ENCODE measurements at places on chromosomes 2 and 18.

- DNase-seq = peak; percentile 38
These were observed 6.1 kb upstream of the SLC35F5 start for GRCh38 chr2:113762377-113763118.

- no peak for DNase-seq
These were observed 44.5 kb downstream of the BABAM2 start for GRCh38 chr2:27935026-27935425.

DNA sequence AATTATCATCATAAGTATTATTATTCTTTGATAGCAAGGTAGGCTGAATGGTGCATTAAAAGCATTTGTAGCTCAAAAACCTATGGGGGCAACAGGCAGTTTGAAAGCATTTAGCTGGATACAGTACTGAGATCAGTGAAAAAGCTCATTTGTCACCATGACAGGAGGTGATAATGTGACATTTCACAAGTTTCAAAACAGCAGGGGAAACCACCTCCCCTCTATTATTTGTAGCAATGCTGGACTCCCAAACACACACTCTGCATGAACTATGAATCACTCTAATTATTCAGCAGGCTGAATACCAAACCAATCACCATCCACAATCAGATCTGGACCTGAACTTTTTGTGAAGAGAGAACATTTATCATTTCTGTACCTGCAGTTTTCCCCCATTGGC, 63.4 kb downstream of the MYO5B start:
- DNase-seq = no peak

- DNase-seq = no peak
These were observed 101.9 kb upstream of the MCFD2 start for GRCh38 chr2:47017541-47017940.

DNA sequence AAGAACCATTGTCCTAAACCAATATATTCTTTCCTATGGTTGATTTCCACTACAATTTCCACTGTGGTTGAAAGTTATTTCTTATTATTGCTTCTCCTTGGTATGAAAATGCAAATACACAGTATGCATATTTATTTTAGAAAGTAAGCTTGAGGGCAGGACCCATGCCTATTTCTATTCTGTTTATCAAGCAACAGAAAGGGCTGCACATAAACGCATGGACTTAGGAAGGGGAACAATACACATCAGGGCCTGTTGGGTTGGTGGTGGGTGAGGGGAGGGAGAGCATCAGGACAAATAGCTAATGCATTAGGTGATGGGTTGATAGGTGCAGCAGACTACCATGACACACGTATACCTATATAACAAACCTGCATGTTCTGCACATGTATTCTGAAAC, 20.7 kb downstream of the SLC4A3 start:
- no peak for DNase-seq

DNA sequence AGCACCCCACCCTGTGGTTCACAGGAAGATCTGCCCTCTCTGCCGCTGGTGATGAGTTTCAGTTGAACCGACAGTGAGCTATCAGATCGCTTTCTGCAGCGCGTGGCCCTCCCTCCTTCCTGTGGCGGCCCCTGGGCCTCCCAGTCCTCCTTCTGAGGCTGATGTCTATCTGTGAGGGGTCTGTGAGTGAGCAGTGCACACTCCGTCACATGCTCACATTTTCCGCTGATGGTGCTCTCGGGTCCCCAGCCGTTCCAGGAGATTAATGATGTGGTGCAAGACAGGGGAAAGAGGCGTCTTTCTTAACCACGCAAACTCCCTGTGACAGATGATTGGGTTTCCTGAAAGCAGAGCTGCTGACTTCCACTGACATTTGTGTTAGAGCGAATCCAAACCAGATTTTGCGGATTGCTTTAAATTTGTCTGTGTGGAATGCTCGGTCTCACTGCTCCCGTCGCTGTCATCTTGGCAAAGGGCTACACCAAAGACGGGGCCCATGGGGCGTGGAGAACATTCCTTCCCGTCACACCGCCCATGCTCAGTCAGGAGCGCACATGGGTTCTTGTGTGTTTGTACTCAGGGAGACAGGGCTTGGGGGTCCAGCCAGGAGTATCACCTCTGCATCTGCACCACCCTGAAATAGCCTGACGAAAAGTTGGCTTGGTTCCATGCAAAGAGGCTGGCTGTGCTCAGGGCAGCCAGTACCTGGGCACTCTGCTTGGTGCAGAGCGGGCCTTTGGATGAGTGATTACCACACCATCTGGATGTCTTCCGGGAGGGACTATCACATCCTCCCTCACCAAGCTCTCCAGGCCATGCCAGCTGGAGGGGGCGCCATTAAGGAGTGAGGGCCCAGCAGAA, 154.7 kb upstream of the HS6ST1 start:
- no peak for DNase-seq

GRCh38 chr2:25672494-25673299, 680 bp downstream of the DTNB start:
- no peak for DNase-seq

GRCh38 chr2:35545301-35545700, 810.3 kb upstream of the CRIM1 start:
- DNase-seq = no peak

DNA sequence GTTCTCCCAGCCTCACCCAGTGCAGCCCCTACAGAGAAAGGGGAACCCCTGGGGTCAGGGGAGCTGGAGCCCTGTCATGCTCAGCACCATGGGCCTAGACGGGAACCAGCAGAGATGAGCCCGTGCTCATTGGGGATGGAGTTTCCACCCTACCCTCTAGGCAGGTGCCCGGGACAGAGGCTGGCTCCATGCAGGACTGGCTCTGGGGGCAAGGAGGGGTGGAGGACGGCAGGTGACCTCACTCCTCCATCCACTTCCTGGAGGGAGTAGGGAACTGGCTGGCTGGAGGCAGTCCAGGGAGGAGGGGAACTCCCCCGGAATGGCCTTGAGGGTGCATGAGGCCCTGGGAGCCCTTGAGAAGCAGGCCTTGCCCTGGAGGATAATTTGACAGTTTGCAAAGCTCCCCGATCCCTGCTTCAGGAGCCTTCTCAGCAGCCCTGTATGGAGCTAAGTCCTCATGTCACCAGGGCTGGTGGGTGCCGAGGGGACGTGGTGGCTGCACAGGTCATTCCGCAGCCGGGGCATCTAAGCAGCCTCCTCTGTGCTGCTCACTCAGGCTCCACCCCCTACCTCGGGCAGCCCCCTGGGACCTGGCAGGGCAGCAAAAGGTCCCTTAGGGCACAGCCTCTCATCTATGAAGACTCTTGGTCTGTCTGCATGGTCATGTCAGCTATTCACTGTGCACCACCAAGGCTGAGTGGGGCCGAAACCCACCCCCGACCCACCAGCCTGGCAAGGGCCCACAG, 2.1 kb downstream of the NEURL3 start:
- DNase-seq = no peak

DNA sequence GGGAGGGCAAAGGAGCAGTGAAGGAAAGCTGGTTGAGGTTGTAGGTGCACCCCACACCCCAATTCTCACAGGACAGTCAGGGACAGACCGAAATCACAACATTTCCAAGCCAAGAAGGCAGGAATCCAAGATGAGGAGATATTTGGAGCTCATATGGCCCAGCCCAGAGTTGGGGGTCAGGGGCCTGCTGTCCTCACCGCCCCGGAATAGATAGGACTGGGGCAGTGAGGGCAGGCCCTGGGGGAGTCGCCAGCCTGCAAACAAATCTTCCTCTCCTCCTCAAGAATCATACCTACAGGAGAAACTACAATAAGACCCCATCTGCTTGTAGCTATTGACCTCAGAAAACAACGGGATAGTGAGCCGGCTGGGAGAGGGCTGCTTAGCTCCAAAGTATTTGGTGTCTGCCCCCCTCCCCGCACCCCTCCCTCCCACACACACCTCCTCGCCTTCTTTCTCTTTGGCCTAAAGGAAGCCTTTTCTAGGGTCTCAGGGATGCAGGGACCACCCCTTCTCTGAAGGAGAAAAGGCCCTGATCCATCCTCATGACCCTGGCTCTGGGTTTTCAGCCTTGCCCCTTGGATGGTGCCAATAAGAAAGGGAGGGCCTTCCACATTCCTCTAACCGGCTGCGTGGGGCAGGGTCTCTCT, 3.8 kb downstream of the EN1 start:
- no peak for DNase-seq

GRCh38 chr18:27699137-27699536, 477.8 kb downstream of the CDH2 start:
- no peak for DNase-seq

DNA sequence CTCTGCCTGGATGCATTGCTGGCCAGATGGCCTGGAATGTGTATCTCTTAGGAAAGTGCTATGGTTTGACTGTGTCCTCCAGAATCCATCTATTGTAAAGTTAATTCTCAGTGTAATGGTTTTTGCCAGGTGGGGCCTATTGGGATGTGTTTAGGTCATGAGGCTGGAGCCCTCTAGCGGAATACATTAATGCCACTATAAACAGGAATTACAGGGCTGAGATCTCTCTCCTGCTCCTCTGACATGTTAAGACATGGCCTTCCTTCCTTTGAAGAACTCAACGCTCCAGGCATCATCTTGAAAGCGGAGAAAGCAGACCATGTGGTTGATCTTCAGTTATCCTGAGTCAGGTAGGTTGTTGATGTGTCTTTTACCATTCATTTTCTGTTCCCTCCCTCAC, 276.4 kb downstream of the RPIA start:
- DNase-seq = no peak

- no peak for DNase-seq
These were observed 217.2 kb downstream of the LDLRAD4 start for GRCh38 chr18:13435586-13436333.

GRCh38 chr18:7946734-7947377, 379.7 kb downstream of the PTPRM start:
- DNase-seq = peak; percentile 36

DNA sequence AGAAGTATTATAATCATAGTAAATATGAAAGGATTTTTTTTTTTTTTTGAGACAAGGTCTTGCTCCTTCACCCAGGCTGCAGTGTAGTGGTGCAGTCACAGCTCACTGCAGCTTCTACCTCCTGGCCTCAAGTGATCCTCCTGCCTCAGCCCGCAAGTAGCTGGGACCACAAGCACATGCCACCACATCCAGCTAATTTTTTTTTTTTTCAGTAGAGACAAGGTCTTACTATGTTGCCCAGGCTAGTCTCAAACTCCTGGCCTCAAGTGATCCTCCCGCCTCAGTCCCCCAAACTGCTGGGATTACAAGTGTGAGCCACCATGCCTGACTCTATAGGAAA, 301.6 kb upstream of the STON1 start:
- DNase-seq = no peak

DNA sequence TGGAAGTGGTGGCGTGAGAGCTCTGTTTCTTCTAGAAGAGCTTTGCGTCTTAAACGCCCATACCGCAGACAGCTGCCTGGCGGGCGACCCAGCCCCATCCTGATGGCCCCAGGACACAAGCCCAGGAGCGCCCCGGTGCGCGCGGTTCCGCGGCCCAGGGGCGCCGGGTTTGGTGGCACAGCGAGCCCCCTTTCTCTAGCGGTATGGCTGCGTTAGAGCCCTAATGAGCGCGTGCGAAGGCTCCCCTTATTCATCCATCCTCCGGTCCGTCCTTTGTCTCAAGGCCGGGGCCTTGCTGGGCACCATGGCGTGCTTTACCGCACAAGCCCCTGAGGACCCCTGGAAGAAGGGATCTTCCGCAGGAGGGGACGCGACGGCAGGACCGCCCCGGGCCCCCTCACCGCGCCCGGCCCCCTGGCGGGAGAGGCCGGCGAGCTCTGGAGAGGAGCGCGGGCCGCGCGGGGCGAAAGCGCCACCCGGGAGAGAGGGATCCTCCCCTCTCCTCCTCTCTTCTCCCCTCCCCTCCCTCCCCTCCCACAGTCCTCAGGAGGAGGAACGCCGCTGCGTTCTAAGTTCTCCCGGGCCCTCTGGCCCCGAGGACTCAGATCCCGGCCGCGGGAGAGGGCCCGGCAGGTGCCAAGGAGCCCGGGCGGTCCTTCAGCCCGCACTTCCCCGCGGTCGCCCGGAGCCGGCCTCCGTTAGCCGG, 626 bp upstream of the SLC1A4 start:
- no peak for DNase-seq

DNA sequence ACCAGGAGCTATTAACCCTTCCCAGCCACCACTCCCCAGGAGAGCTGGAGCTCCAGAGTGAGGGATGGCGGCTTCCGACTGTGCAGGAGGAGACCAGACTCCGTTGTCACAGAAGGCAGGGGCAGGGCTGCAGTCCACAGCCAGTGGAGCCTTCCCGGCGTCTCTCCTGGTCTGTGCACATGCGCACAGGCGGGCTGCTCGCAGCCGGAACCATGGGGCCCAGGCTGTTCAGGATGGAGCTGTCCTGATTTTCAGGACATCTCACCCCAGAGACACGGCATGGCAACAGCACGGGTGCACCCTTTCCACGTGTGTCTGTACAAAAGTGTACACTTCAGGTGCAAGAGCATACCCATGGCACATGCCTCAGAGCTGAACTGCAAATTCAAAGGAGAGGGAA, 28.9 kb downstream of the EIPR1 start:
- DNase-seq = no peak

DNA sequence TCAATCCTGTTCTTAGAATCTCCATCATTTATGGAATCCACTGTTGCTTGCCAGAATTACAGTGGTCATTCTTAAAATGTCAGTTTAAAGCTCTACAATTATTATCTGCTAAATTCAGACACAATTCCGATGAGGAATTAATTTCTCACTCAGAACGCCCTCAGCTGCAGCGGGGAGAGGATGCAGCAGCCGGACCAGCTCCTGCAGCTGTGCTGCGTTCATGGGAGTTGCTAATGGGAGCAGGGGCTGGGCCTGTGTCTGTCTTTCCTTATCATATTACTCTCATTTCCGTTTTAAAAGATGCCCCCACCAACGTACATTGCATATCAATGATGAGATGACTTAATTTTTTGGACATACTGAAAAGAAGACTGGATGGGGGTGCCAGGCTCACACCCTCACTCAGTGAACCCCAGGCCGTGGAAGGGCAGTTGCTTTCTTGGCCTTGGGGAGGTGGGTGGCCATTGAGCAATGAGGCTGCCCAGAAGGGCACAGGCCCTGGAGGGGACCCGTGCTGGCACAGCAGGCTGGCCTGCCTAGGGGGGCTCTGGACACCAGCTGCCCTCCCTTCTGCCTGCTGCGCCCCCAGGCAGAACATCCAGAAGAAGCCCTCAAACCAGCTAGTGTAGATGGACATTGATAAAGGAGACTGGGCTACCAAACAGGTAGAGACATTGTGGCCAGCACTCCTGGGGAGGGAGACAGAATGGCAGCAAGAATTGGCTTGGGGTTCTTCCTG, 503.6 kb upstream of the MYT1L start:
- no peak for DNase-seq

DNA sequence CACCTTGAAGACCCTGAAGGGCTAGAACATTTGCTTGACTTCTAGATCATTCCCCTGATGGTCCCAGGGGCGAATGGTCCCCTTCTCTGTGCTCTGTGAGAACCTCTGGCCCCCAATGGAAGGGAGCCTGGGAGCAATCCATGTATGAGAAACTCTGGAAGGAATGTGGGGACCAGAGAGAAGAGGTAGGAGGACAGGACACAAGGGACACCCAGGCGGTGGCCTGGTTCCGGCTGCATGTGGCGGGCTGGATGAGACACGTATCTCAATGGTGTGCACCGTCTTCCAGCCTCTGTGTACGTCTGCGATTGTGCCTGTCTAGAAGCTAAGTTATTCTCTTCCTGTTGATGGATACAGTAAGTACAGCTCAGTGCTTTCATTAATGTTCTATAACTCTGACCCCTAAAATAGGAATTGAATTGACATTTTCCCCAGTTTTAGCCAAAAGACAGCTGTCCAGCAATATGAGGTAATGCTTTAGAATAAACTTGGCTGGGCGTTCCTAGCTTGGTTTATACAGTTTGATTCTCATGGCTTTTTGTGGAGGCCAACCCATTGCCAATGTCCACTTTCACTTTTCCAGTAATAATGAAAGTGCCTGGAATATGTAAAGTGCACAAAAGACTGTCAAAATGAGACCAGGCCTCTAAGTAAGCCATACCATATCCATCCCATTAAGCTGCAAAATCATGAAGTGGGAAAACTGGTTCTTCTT, 30.1 kb upstream of the COPS8 start:
- DNase-seq = no peak

- no peak for DNase-seq
These were observed 73.9 kb downstream of the ARL4C start for GRCh38 chr2:234422981-234423431.
